Activated CD4-positive, alpha-beta T cell treated with anti-CD3 and anti-CD28 coated beads, Interleukin-2, amount 50 U/mL, for 24 hours (primary cell): ENCODE measurements at places on chromosomes 13 and 19.

- DNase-seq, result no peak
Observed at GRCh38 chr13:44373601-44374347, at the start of gene SERP2. TSS of gene SERP2 (plus strand) at chr13:44373824. CDS start at chr13:44374026, 202 bp downstream.

DNA sequence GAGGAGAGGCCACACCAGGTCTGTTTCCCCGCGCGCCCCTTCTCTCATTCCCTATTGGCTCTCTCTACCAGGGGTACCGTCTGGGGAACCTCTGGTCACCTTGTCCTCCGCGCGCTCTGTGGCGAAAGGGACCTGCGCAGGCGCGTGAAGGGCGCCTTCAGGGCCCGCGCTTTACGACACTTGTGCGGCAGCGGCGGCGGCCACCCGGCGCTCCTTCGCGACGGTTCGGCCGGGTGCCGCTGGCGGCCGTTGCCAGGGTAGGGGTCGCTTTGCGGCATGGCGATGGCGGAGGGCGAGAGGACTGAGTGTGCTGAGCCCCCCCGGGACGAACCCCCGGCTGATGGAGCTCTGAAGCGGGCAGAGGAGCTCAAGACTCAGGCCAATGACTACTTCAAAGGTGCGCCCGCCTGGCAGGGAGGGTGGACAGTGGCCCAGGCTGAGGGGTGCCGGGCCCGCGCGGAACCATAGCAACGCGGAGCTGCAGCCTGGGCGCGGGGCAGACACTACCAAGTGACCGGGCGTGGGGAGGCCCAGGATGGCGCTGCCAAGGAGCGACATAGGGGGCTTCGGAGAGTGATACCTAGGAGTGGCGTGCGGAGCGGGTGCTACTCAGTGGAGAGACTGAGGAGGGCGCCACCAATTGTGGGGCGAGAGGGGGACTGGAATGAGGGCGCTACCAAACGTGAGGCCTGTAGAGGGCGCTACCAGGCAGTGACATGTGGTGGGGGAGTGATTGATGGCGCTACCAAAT is at the start of gene PPP5C:
Gene PPP5C (plus strand): TSS at position 267 of the 751 bp plus-strand sequence. CDS start 10 bp downstream, at position 277.
- peak; percentile 82 for DNase-seq

- DNase-seq, result no peak
Observed at GRCh38 chr13:105602956-105603670, 932.3 kb downstream of the EFNB2 start.

DNA sequence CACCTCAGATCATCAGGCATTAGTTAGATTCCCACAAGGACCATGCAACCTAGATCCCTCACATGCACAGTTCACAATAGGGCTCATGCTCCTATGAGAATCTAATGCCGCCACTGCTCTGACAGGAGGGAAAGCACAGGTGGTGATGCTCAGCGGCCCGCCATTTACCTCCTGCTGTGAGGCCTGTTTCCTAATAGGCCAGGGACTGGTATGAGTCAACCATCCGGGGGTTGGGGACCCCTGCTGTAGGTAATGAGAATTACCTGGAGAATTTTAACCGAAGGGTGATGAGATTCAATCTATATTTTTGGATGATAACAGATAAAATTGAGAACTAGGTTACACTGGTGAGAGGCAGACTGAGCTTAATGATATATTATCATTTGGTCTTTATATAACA is 101.4 kb downstream of the LACC1 start:
- no peak for DNase-seq

GRCh38 chr19:1273263-1274041 is 1.9 kb upstream of the FAM174C start:
- DNase-seq, result no peak

DNA sequence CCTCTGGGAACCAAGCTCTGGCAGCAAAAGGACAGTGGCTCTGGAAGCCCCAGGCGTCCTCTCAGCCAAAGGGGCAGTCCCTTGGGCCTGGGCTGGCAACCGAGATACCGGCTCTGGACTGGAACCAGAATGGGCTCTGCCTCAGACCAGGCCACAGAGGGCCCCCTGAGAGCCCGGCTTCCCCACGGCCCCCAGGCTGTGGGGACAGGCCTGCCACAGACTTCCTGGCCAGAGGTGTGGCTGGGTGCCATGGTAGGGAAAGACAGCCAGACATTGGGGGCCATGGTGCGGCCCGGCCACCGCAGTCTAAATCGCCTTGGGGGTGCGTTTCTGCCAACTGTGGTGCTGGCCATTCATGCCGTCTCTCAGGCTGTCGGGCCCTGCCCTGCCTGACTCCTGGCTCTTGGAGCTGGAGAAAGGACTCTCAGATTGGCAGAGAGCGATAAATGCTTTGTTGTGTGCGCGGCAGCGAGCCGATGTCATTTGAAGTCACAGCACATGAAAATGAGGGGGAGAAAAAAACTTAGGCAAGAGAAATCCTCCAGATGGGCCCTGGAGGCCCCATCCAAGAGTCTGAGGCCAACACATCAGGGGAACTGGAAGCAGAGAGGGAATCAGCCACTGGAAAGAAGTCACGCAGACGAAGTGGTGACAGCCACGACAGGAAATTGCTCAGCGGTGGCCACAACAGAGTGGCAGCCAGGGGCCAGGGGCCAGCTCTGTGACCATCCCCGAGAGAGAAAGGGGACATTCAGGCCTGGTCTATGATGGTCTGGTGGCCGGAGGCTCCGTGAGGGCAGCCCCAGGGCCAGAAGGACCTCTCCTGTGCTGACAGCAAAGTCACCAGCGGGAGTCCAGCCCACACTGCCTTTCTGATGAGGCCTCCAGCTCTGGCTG is 26.5 kb downstream of the SH3GL1 start:
- no peak for DNase-seq

DNA sequence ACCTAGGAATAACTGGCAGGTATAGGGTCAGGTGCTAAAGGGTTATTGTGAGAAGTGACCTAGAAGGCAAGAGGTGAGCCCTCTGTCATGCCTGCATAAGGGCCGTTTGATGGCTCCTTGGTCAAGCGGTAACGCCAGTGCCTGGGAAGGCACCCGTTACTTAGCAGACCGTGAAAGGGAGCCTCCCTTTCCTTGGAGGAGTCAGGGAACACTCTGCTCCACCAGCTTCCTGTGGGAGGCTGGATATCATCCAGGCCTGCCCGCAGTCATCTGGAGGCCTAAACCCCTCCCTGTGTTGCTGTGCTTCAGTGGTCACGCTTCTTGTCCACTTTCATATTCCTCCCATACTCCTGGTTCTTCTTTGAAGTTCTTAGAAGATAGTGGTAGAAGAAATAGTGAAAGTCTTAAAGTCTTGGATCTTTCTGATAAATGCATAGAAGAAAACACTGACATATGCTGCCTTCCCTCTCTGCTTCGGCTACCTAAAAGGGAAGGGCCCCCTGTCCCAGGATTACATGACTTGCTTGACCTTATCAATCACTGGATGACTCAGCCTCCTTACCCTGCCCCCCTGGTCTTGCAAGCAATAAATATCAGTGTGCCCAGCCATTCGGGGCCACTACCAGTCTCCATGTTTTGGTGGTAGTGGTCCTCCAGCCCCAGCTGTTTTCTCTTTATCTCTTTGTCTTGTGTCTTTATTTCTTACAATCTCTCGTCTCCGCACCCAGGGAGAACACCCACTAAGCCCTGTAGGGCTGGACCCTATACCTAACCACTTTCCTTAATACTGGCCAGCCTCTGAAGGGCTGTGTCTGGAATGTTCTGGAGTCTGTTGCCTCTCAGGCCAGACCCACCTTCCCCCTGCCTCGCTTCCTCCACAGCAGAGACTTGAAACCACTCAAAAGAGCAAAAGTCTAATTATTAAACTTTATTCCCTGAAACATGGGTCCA is 16.1 kb upstream of the ABCC4 start:
- no peak for DNase-seq

GRCh38 chr19:8618751-8619150 is 8.2 kb upstream of the ADAMTS10 start:
- no peak for DNase-seq

- DNase-seq, result no peak
Observed at GRCh38 chr19:48403606-48404005, 10.1 kb downstream of the GRIN2D start.

DNA sequence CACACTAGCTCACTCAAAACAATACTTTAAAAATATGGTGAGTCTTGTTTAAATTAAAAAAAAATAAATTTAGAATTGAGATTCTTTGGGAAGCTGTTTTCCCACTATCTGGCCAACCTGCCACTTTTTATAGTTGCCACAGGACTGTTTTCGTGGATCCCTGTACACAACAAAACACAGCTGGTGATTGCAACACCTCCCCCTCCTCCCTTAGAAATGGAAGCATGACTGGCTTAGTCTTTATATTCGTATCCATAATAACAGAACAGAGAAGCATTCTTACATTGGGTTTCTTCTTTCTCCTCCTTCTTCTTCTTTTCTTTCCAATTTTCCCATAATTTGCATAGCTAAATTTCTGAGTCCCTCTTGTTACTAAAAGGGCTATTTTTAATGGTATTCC is 79.5 kb upstream of the GJB6 start:
- DNase-seq, result no peak

- DNase-seq, result no peak
Observed at GRCh38 chr13:114079601-114080536, 52.6 kb downstream of the RASA3 start.
